Stomach (tissue), 19 donors: ENCODE measurements at places on chromosomes 4 and X. TPM values are rescaled to one million over a fixed set of nuclear protein-coding genes. Genes with fewer than 3 reads are reported as not detected.

DNA sequence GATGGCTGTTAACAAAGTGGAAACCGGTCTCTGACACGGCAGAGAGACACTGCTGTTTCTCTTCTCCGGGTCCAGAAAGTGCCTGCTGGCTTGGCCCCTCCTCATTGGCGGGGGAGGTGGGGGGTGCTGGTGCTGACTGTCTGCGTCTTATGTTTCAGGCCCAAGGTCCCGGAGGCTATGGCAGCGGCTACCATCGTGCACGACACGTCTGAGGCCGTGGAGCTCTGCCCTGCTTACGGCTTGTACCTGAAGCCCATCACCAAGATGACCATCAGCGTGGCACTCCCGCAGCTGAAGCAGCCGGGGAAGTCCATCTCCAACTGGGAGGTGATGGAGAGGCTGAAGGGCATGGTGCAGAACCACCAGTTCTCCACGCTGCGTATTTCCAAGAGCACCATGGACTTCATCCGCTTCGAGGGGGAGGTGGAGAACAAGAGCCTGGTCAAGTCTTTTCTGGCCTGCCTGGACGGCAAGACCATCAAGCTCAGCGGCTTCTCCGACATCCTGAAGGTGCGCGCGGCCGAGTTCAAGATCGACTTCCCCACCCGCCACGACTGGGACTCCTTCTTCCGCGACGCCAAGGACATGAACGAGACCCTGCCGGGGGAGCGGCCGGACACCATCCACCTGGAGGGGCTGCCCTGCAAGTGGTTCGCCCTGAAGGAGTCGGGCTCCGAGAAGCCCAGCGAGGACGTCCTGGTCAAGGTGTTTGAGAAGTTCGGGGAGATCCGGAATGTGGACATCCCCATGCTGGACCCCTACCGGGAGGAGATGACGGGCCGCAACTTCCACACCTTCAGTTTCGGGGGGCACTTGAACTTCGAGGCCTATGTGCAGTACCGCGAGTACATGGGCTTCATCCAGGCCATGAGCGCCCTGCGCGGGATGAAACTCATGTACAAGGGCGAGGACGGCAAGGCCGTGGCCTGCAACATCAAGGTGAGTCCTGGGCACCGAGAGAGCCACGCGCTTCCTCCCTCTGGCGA, 2.2 kb downstream of the AKAP17A start:
- H3K36me3 ChIP-seq, result peaks cover 53% of the 10 kb centered on the region
- peaks cover 35% of the 10 kb centered on the region for H3K4me1 ChIP-seq
- H3K27me3 ChIP-seq, result no peaks in the 10 kb centered on the region
- DNase-seq, result no peak
- H3K27ac ChIP-seq, result peak overlapping the region; percentile 92
- H3K4me3 ChIP-seq, result peak overlapping the region; percentile 99

DNA sequence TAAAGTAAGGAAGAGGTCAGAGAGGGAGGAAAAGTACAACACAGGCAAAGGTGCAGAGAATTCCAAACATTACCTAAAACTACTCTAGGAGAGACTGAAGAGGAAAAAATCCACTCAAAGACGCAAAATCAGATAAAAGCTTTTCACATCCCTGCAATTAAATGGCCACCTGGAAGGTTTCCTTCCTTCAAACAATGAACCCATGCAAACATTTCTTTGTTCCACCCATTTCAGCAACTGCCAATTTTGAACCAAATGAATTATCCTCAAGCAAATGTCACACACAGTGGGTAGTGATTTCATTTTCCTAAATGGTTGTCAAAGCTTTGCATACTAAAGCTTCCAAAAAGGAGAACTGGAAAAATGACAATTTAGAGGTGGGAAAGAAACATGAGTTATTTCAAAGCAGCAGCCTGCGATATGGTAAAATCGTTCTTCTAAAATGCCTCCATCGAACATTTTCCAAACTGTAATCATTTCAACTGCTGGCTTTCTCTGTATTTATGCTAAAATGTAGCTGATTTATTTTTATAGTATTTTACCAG, 45.0 kb downstream of the APBB2 start:
- no peak overlapping the region for H3K4me3 ChIP-seq
- H3K36me3 ChIP-seq, result no peaks in the 10 kb centered on the region
- DNase-seq, result no peak
- H3K4me1 ChIP-seq, result no peaks in the 10 kb centered on the region

DNA sequence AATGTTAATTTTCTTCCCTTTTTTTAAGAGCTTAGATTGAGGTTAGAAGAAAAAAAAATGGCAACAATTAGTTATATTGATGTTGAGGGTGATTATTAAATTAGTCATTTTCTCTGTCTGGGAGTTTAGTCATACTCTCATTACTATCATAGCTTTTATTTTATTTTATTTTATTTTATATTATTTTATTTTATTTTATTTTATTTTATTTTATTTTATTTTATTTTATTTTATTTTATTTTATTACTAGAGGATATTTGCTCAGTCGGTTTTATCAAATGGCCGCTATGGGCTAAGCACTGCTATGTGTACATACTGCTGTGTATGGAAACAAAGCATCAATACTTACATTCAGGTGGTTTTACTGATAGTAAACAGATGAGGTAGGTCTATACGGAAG, 239.5 kb downstream of the RAPGEF2 start:
- H3K4me3 ChIP-seq, result no peak overlapping the region
- no peaks in the 10 kb centered on the region for H3K4me1 ChIP-seq
- H3K27ac ChIP-seq, result no peak overlapping the region
- DNase-seq, result no peak
- peaks cover 91% of the 10 kb centered on the region for H3K36me3 ChIP-seq

DNA sequence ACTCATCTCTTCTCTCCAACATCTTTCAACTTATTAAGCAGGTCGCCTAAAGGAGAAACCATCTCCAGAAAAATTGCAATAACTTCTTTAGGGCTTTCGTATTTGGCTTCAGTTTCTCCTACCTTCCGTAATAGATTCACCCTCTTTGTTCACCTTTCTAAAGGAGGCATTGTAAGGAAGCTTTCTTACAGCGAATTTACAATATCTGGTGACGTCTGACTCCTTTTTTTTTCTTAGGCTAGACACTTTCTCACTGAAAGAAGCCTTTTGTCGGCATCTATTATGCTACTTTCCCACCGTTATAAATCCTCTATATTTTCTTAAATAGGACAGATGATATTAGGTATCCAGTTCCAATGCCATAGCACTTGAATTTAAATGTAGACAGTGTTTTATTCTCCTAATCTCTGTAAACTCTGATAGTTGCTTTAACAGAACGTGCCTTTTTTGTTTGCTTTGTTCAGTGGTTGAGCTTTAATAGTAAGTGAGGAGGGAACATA, 302.4 kb downstream of the IL1RAPL1 start:
- H3K27me3 ChIP-seq, result no peaks in the 10 kb centered on the region
- no peak overlapping the region for H3K4me3 ChIP-seq
- H3K27ac ChIP-seq, result no peak overlapping the region
- DNase-seq, result no peak

- H3K4me3 ChIP-seq, result no peak overlapping the region
- no peak overlapping the region for H3K27ac ChIP-seq
- DNase-seq, result no peak
- H3K4me1 ChIP-seq, result no peaks in the 10 kb centered on the region
Measured at GRCh38 chr4:87317527-87317926, 5.2 kb downstream of the HSD17B13 start.

DNA sequence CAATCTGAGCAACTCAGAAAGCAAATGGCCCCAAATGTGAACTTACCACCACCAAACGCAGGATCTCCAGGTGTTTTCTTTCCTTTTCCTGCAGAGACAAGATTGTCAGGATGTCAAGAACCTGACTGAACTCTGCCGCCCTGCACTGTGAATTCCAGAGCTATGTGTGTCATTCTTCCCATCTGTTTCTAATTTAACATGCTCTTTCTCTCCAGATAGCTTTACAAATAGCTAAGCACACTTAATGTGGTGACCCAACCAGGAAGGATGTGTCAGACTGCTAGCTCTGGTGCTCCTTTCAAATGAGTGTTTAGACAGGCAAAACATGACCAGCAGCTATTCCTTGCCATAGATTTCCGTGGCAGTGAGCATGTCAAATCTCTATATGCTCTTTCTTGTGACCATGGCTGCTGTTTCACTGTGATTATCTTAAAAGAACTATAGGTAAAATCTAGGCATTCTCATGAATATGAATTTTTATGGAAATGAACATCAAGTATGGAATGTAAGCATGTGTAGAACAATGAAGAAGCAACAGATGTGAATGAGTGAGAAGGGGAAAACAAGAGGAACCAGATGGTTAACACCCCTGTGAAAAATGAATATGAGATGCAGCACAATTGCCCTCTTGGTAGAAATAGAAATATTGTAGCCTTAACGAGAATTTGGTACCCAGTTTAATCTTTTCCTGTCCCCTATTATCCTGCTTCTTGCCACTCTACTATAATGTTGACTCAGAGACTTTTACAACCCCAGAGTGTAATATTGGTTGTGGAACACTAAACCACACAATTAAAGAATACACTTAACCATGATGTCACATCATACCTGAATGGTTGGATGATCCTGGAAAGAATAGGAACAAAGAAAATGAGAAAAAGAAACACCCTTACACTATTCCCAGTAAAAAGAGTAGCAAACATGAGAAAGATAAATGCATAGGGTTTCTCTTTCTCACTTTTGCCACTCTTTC, 247.8 kb upstream of the DKK2 start:
- DNase-seq, result no peak
- H3K36me3 ChIP-seq, result no peaks in the 10 kb centered on the region
- no peaks in the 10 kb centered on the region for H3K4me1 ChIP-seq

- H3K4me3 ChIP-seq, result no peak overlapping the region
- no peaks in the 10 kb centered on the region for H3K4me1 ChIP-seq
- no peak for DNase-seq
- H3K27me3 ChIP-seq, result no peaks in the 10 kb centered on the region
- peaks cover 65% of the 10 kb centered on the region for H3K36me3 ChIP-seq
Measured at GRCh38 chr4:75490155-75490554, 24.0 kb downstream of the RCHY1 start.

- no peak for DNase-seq
- no peak overlapping the region for H3K27ac ChIP-seq
- no peaks in the 10 kb centered on the region for H3K36me3 ChIP-seq
- no peaks in the 10 kb centered on the region for H3K4me1 ChIP-seq
- no peak overlapping the region for H3K4me3 ChIP-seq
Measured at GRCh38 chr4:138612428-138612827, 370.3 kb upstream of the SLC7A11 start.

DNA sequence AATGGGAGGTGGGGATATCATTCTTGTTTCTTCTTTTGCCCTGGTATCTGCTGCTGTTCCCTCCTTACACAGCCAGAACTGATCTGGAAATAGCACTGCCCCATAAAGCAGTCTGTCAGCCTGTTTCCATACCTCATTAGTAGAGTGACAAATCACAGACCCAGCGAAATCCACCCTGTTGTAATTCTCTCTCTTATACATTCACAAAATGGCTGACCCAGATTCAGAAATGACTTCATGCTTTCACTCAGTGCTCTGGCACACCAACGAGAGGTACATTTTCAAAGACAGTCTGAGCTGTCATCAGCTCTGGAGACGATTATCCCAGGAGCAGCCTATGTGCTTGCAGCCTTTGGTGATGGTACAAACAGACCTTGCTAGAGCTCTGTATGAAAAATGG, 164.6 kb downstream of the AFF2 start:
- DNase-seq, result no peak
- H3K4me3 ChIP-seq, result no peak overlapping the region
- no peaks in the 10 kb centered on the region for H3K4me1 ChIP-seq
- no peaks in the 10 kb centered on the region for H3K27me3 ChIP-seq
- no peaks in the 10 kb centered on the region for H3K36me3 ChIP-seq

DNA sequence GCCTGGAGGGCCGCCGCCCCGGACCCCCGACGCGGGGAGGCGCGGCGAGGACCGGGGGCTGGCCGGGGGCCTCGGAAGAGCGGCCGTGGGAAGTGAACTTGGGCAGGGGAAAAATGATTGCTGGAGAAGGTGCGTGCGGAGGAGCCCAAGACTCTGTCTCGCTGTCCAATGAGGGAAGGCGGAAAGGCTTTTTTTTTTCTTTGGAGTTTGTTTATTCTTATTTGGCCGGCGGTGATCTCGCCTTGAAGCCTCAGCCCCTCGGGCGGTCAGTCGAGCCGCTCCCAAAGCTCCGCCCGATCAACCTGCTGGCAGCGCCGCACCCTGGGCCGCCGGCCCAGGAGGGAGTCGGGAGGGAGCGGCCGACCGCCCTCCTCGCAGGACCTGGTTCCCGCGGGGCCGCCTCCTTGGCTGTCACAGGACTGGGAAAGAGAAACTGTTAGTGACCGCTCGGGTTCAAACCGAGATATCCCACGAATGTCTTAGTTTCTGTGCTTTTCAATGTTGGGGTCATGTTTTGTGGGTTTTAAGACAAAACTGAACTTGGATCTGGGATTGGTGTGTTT, 2.5 kb downstream of the CPEB2 start:
- peak overlapping the region; percentile 68 for H3K4me3 ChIP-seq
- peaks cover 29% of the 10 kb centered on the region for H3K4me1 ChIP-seq
- H3K27me3 ChIP-seq, result no peaks in the 10 kb centered on the region
- H3K36me3 ChIP-seq, result no peaks in the 10 kb centered on the region

GRCh38 chr4:7541414-7541810, 106.7 kb upstream of the PSAPL1 start:
- H3K4me3 ChIP-seq, result no peak overlapping the region
- no peaks in the 10 kb centered on the region for H3K36me3 ChIP-seq
- H3K27me3 ChIP-seq, result no peaks in the 10 kb centered on the region
- no peak for DNase-seq

DNA sequence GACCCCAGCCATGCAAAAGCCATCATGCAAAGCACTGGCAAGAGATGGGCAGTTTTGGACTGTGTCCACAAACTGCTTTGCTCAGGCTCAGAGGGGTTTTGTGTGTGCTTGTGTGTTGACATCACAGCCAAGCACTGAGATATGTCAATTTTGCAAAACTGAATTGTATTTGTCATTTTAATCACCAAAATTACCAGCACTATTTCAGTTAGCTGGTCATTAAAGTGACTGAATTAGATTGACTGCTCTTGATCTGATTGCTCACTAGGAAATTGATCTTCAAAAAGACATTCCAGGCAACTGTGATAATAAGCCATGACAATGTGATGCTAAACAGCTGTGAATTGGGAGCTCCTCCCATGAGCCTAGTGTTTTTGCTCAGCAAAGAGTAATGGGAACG, 337.3 kb upstream of the GNPDA2 start:
- no peak overlapping the region for H3K4me3 ChIP-seq
- H3K36me3 ChIP-seq, result no peaks in the 10 kb centered on the region
- H3K27me3 ChIP-seq, result no peaks in the 10 kb centered on the region
- no peak for DNase-seq

- peak overlapping the region; percentile 52 for H3K4me3 ChIP-seq
- H3K27ac ChIP-seq, result no peak overlapping the region
- H3K27me3 ChIP-seq, result peaks cover 19% of the 10 kb centered on the region
- H3K4me1 ChIP-seq, result peaks cover 16% of the 10 kb centered on the region
- DNase-seq, result no peak
Measured at GRCh38 chr4:41257906-41258305, 1.2 kb downstream of the UCHL1 start.

DNA sequence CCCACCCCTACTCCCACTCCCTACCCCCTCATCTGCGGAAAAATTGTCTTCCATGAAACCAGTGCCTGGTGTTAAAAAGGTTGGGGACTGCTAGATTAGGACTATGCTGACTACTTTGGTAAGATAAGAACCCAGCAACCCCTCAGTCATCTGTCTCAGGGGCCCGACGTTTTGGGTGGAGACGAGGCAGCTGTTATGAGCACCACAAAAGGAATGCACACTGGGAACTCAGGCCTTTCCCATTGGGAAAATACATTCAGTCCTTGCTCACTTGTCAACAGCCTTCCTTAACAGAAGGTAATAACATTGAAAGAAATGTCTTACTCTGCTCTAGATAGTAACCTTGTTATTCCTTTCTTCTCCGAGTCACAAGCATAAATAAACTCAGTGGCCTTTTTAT, 310.8 kb downstream of the AFF2 start:
- no peaks in the 10 kb centered on the region for H3K4me1 ChIP-seq
- H3K4me3 ChIP-seq, result no peak overlapping the region
- no peak for DNase-seq
- H3K27ac ChIP-seq, result no peak overlapping the region

Gene TLR6
- not detected for total RNA-seq

Gene CXorf65
- total RNA-seq, result not detected

Gene HTN3
- total RNA-seq, result not detected

Gene SPOCK3
- total RNA-seq, result not detected
